Smooth muscle cell of trachea (primary cell): ENCODE measurements at places on chromosomes 11 and 22. TPM values are rescaled to one million over a fixed set of nuclear protein-coding genes. Genes with fewer than 3 reads are reported as not detected.

The BCL2L13 gene
- 59.9 and 71.0 TPM in 2 replicates for total RNA-seq

The DEUP1 gene
- total RNA-seq, result not detected in 2 replicates

The MMP7 gene
- total RNA-seq, result not detected in 2 replicates

The TOM1 gene
- total RNA-seq, result 26.2 and 62.9 TPM in 2 replicates

The CLTCL1 gene
- total RNA-seq, result 9.1 and 9.6 TPM in 2 replicates
